Hematopoietic multipotent progenitor cell (in vitro differentiated cells): ENCODE measurements at places on chromosomes 3 and 15. TPM values are rescaled to one million over a fixed set of nuclear protein-coding genes. Genes with fewer than 3 reads are reported as not detected.

GRCh38 chr3:108177536-108177935 lies 44.7 kb downstream of the IFT57 start:
- no peak for DNase-seq

KBTBD13 gene
- not detected for total RNA-seq

- no peak for DNase-seq
Observed at GRCh38 chr3:12518261-12519028, 26.9 kb downstream of the MKRN2OS start.

GRCh38 chr3:72123908-72124441 lies 339.0 kb upstream of the PROK2 start:
- DNase-seq: no peak

- no peak for DNase-seq
Observed at GRCh38 chr15:47688573-47689086, 28.7 kb upstream of the SEMA6D start.

KCNAB1 gene
- total RNA-seq: not detected

DNA sequence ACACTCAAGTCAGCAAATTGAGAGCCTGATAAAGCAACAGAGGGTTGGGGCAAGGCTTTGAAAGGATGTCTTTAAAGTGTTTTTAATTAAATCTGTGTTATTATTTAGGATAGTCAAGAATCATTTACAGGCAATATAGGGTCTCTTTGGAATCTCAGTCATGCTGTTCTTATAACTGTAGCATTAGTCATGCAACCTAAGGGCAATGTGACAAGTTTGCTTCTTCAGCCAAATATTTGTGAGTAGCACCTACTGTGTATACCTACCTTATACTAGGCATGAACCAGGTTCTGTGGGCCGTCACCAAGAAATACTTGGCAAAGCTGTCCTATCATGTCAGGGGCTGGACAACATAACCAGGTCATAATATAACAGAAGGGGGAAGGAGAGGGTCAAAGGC lies 184.6 kb upstream of the TRIM42 start:
- no peak for DNase-seq

- no peak for DNase-seq
Observed at GRCh38 chr15:71822890-71823630, 12.7 kb downstream of the NR2E3 start.

SCG5 gene
- total RNA-seq: 0.27 TPM

DNA sequence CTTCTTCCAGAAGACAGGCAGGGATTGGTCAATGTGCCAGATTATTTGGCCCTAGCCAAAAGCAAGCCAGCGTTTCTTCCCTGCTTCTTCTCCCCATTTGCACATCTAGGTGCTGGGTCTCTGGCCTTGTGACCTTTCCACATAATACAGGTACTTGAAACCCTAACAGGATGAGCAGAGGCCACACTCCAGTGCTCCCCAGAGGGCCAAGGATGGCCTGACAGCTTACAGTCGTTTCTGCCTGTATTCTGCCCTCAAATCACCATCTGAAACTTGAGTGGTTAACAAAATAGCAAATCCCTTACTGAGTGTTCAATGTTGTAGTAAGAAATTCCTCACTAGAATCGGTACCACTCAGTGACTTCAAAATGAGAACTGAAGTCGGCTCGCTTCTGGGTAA lies 29.1 kb downstream of the MKRN2 start:
- DNase-seq: no peak

DNA sequence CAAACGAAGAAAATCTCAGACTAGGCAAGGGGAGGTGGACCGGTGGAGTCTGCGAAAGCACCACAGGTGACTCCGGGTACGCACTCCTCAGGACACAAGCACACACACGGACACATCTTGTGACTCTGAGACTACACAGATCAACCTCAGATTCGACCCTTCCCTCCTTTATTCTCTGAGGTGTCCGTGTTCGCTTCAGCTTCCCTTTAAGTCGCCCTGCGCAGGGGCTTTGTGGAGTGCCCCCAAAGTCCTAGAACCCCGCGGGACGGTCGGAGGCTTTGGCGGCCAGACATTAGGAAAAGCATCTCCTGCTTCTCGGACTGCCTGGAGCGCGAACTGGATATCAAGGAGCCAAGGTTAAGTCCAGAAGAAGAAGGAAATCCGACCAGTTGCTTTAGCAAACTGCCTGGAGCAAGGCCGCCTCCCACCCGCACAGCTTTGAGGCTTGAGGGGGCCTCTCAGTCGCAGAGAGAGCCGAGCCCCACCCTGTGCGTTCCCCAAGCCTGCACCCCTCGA lies 730 bp downstream of the DGKG start:
- no peak for DNase-seq

DNA sequence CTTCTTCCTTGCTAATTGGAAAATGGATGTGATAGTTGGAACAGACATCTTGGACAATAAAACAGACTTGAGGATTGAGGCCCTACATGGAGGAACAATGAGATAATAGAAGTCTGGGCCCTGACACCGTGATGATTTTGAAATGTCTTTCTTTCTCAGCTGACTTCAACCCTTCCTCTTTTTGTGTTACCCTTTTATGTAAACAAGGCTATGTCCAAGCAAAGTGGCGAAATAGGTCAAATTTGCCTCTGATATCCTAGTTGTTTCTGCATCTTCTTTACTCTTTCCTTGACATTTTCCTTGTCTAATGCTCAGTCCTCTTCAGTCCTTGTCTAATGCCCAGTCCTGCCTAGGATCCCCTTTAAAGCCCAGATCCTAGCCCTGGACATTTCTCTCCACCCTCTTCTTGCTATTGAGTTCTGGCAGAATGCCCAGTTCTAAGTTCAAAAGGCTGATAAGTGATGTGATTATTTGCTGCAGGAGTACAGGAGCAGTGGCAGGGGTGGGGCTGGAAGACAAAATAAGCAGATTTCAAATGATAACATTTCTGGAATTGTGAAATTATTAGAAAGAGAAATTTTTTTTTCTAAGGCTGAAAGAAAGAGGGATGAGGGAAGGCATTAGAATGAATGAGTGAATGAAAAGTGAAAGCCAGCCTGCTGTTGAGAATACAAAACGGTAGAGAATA lies 6.5 kb upstream of the VPS8 start:
- DNase-seq: peak; percentile 22

- DNase-seq: no peak
Observed at GRCh38 chr3:57600195-57600594, 3.1 kb upstream of the ARF4 start.

DNA sequence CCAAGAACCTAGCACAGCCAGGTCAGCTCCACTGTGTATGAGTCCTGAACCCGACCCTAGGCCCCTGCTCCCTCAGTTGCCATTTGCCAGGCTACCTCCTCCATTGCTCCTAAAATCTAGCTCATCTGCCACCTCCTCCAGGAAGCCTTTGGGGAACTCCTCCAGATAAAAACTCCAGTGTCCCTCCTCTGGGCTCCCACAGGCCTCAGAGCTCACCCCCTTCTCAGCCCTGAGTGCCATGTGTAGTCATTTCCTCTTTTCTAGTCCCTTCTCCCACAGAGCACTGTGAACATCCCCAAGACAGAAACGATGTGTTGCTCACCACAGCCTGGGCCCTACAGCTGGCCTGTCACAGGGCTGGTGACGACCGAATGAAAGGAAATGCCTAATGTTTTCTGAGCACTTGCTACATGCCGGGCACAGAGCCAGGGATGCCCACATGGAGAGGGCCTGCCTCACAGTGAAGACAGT lies 61.0 kb downstream of the IQSEC1 start:
- no peak for DNase-seq

DNA sequence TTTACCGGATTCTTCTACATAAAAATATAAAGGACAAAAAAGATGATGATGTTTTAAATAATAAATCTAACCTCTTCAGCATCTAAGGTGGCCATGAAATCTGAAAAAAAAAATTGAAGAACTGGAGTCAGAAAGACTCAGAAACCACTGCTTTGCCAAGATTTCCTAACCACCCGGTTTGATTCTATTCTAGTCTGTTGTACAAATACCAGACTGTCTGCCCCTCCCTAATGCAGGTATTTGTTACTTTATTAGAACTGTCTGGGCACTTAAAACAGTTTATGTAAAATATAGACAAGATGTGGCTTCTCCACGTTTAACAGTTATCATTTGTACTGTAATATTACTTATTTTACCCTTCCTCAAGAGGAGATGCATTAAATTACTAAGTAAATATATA lies 48.8 kb downstream of the UACA start:
- no peak for DNase-seq

DNA sequence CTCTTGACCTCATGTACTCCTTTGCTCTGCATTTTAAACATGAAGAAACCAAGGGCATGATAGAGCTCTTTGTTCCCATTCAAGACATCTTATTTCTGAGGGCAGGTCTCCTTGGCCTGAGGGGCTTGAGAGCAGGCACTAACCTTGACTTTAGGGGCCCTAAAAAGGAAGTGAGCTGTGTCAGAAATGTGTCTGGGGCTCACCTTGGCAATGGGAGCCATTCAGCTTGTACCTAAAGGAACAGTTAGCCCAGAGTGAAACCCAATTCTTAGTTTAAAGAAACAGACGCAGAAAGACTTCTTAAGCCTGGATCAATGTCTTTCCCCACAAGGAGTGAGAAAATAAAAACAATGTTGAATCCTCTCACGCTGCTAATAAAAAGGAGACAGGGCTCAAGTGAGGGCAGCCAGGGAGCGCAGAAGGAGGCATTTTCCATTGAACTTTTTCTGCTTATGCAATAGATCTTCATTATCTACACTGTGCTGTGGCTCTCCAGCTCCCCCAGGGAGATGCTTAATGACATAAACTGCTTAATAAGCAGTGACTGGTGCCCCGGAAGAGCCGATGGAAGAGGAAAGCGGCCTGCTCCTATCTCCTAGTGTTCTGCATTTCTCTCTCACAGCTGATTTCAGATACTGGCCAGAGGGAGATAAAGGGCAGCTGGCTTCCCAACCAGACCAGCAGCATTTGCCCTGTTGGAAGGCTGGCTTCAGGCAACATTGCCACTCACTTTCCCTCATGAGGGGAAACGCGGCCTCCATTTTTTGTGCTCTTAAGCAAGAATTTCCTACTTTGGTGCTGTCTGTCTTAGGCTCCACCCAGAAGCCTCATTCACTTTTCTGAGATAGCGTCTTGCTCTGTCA lies 152.0 kb downstream of the OPA1 start:
- DNase-seq: no peak

PP2D1 gene
- total RNA-seq: not detected

- DNase-seq: no peak
Observed at GRCh38 chr3:42115215-42115614, 24.1 kb downstream of the TRAK1 start.

SAMD7 gene
- not detected for total RNA-seq

DNA sequence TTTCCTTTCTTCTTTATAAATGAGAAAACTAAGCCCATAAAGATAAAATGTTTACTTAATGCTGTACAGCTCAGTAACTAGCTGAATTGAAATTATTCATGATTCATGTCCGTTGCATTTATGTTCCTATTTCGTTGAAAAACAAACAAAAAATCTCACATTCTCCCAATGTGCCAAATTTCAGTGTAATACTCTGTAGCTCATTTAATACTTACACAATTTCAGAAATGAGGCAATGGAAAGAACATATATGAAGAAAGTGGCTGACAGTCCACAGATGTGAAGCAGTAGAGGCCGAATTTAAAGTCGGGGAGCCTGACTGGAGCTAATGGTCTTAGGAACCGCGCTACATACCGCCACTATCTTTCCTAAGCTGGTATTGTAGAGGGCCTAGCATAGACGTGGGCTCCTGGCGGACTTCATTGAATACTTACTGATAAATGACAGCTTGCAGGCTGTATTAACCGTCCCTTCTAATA lies 651 bp downstream of the PLSCR2 start:
- no peak for DNase-seq

CEP19 gene
- 3.0 TPM for total RNA-seq

DNA sequence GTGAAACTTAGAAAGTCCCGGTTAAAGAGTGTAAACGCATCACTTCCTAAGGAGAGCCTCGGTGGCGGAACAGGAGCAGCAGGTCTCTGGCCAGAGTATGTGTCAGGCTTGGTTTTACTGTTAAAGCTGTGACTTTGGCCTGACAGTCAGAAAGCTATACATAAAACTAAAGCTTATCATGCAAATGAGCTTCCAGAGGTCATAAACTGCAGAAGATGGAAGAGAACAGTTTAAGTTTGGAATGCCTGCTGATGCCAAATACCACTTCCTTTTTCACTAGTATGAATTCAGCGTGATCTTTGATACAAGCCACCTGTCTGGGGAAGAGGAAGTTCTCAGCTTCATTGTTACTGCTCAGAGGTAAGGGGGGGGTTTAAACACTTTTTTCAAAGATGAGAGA lies 125.1 kb upstream of the CTDSPL start:
- peak; percentile 21 for DNase-seq

GRCh38 chr3:23203708-23204330 lies 692 bp downstream of the UBE2E2 start:
- DNase-seq: peak; percentile 18

- no peak for DNase-seq
Observed at GRCh38 chr15:89307046-89307587, 27.5 kb downstream of the POLG start.

DNA sequence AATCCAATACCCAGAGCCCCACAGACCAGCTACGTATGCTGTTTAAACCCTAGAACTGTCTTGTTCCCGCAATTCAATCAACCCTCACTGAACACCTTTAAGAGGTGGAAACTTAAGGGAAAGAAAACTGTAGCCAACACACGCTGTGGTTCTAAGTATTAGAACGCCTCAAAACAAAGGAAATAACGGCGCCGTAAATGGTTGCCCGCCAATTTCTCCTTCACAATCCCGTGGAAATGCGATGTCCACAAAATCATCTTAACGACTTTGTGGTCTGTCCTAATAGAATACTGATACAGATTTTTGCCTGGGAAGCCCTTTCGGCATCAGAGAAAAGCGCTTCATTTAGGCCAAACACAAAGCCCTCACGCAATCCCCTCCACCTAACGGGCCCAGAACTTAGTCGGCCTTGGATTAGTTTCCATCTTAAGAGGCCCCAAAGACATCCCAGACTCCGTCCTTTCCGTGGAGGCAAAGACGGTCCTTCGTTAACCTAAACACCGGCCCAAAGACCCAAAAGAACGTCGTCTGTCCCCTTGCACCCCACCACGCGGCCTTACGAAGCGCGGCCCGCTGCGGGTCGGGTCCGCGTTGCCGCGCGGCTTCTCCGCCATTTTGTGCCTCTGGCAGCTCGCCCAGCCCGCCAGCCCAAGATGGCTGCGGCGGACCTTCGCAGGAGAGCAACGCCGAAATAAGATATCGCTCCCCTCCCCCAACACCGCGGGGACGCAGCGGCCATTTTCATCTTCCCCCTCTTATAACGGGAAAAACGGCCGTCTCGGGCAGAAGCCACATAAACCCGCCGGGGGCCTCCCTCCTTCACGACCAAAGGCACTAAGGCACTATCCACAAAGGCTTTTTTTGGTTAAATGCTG lies 763 bp downstream of the TRA2B start:
- DNase-seq: peak; percentile 90

GRCh38 chr15:64037966-64038365 lies 8.3 kb downstream of the DAPK2 start:
- DNase-seq: no peak
